ENCODE measurements at places on chromosomes 6 and 20.

DNA sequence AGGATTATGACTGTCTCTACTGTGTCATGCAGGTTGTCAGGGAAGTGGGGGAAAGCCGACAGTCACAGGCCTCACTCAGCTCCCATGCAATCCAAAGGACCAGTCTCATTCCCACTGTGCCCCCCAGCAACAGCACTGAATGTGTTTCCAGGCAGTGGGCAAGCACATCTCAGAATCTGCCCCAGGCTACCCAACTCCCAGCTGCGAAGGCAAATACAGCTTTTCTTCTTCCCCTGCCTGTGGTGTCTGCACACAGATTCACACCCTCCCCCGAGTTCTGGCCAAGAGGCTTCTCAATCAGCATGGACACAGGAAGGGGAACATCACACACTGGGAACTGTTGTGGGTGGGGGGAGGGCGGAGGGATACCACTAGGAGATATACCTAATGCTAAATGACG is 75.3 kb downstream of the SNAP91 start:
- no peak for DNase-seq

- no peak for DNase-seq
Measured at GRCh38 chr6:152685819-152686218, 11.9 kb upstream of the MYCT1 start.

DNA sequence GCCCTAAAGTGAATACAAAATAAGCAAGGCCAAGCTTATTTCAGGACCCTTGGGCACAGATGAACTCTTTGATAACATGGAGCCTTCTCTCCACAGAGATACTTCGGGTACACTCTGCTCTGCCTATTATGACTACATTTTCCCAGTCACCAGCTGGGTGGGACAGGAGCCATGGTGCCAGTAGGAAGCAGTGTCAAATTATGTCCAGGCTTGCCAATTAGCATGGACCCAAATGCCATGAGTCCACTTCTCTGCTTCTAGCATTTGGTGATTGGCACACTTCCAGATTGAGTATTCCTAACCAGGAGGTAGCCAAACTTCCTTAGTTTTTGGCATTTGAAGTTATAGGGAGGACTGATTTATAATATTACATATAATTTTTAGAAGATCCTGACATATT is 513.8 kb upstream of the HTR1E start:
- no peak for DNase-seq

DNA sequence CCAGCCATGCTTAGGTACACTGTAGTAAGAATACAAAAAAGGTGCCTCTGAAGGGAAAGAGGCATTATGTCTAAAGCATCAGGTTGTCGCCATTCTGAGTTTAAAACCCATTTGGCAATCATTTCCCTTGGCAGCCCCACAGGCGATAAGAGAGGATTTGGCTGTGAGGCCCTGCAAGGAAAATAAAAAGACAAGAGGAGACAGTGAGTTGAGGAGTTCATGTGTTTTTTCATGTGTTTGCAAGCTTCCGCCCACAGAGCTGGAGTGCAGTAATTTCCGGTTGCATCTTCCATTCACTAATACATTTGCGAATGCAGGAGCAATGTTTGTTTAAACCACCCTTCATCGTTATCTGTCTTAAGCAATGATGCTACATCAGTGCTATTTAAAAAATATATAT is 138.5 kb upstream of the SOX4 start:
- DNase-seq = no peak

GRCh38 chr20:20395903-20396568 is 28.1 kb downstream of the INSM1 start:
- DNase-seq = peak; percentile 79

GRCh38 chr6:133630651-133631050 is 258.3 kb upstream of the TCF21 start:
- no peak for DNase-seq

GRCh38 chr6:80547827-80548226 is 441.4 kb downstream of the BCKDHB start:
- DNase-seq = no peak

DNA sequence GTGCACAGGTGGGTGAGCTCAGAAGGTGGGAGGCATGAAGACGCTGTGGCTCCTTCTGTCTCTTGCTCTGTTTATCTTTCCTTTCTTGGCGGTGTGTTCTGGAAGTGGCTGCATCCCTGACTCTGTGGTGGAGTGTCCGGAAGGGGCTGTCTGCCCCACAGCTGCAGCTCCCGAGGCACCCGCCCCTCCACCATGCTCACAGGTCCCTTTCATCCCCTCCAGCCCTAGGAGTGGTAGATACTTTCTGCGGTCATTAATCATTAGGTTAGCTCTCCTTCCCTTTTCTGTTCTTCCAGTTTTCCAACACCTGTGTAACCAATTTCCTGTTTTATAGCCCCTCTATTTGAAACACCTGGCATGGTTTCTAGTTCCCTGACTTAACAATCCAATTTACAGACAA is 65.6 kb downstream of the GJA10 start:
- no peak for DNase-seq

- peak; percentile 46 for DNase-seq
Measured at GRCh38 chr6:4805553-4806336, 29.5 kb downstream of the CDYL start.

DNA sequence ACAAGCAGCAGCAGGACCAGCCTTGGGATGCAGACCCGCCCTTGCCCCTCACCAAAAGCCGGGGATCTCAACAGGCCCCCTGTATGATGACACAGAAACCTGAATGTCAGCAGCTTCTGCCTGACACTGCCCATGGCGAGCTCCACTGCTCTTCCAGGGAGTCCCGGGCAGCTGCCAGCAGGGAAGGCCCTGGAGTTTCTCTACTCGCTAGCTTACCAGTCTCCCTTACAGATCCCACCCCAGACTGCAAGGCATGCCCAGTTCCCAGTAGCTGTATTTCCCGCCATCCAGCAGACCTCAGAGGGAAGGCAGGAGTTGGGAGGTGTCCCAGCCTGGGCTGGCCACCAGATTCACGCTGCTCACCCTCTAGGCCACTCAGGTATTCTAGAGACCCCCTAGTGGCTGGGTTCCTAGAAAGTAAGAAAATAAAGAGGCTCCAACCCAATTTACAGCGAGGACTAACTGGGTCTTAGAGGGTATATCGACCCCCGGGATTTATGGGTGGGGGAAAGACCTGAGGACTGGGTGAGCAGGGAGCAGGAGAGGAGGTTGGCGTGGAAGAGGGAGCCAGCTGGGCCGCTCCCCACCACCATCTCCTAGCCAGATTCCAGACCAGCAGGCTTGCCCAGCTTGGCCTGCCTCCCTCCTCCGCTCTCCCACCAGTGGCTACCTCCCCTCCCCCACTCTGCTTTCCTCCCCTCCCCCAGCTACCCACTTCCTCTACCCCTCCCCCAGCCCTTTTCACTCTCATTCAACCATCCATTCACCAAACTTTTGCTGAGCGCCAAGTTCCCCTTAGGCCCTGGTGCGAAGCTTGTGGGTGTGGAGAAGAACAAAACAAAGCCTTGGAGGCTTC is 9.7 kb upstream of the HMGA1 start:
- DNase-seq = peak; percentile 35

GRCh38 chr6:736657-737446 is 43.9 kb upstream of the EXOC2 start:
- DNase-seq = no peak

GRCh38 chr6:35396991-35397390 is 54.6 kb downstream of the PPARD start:
- DNase-seq = no peak

- no peak for DNase-seq
Measured at GRCh38 chr6:100433726-100434435, 30.8 kb downstream of the SIM1 start.

DNA sequence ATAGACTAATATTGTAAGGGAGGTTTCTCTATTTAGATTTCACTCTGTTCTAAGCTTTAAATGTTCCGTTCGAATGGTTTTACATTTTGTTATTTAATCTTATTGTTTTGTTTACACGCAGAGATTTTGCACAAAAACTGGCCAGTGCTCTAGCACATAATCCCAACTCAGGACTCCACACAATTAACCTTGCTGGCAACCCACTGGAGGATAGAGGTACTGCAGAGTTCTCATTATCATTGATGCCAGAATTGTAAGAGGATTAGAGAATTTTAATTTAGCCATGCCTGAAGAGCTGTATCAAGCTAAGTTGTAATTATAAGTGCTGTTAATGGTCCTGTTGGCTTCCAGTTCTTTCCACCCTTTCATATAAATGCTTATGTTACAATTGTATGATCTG is 179.7 kb upstream of the SCGN start:
- DNase-seq = no peak

DNA sequence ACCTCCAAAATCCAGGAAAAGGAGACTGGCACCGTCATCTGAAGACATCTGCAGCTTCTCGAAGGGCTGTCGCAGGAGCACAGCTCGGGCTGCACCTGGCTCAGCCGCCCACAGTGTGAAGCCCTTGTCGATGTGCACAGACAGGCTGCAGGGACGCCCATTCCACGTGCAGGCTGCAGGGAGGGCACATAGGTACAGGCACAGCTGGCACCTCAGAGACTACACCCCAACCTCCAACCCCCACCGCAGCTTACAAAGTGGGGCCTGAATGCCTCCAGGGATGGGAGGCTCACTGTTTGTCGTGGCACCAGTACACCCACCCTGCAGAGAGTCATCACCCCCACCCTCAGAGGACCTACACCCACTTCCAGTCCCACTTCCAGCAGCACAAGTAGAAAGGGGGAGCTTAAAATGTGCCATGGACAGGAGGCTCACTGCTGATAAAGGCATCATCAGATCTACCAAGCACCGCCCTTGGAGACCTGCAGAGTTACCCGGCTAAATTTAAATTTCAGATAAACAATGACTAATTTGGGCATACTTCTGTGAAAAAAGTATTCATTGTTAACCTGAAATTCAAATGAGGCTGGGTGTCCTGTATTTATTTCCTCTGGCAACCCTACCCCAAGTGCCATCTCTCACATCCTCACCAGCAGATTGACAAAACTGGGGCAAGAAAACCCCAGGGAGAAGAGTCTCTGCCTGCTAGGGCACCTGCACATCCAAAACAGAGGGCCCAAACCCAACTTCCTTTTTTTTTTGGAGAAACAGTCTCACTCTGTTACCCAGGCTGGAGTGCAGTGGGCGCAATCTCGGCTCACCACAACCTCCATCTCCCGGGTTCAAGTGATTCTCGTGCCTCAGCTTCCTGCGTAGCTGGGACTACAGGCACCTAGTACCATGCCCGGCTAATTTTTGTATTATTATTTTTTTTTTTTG is 7.7 kb upstream of the CDK5RAP1 start:
- no peak for DNase-seq

DNA sequence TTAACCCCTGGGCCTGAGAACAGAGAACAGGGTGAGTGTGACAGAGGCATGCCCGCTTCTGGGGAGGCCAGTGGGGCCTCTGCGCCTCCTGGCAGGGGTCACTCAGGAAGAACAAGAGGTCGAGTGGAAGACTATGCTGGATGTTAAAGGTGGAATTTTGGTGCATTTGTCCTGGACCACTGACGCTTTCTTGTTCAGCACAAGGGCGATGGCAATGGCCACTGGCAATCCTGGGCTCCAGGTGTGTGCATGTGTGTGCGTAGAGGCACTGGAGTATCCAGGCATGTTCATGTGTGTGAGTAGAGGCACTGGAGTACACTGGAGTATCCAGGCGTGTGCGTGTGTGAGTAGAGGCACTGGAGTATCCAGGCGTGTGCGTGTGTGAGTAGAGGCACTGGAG is 23.5 kb upstream of the NPBWR2 start:
- no peak for DNase-seq

DNA sequence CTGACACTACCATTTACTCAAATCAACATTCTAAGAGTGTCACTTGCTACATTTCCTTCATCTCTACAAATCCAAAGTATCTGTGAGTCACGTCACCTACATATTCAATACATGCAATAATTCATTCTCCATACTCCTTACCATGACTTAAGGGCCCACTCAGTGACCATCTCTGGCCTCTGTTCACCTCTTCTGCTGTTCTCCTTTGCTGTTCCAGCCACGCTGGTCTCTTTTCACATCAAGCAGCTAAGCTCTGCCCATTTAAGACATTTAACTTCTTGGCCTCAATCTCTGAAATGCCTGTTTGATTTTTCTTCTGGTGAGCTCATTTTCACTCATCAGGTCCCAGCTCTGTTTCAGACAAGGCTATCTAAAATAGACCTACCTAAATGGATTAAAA is 46.5 kb downstream of the HFE start:
- no peak for DNase-seq

GRCh38 chr6:134278000-134278399 is 39.9 kb downstream of the SGK1 start:
- DNase-seq = no peak

- DNase-seq = no peak
Measured at GRCh38 chr6:4809999-4810918, 34.1 kb downstream of the CDYL start.

- DNase-seq = no peak
Measured at GRCh38 chr20:63877755-63878470, 12.8 kb downstream of the TPD52L2 start.

DNA sequence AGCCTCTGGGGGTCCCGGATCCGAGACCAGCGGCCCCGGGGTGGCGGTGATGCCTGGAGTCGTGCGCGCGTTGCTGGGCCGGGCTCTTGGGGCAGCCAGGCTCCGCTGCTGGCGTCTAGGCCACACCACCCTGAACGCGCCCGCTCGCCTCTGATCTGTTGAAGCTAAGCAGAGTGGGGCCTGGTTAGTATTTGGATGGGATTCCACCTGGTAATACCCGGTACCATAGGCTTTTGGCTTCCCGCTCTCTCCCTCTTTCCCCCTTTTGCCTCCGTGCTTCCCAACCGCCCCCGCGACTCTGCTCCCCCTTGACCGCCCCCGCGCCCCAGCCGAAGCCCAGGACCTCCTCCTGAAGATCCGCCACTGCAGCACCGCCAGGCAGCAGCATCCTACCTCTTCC is 1383.5 kb upstream of the DEFB115 start:
- peak; percentile 81 for DNase-seq

DNA sequence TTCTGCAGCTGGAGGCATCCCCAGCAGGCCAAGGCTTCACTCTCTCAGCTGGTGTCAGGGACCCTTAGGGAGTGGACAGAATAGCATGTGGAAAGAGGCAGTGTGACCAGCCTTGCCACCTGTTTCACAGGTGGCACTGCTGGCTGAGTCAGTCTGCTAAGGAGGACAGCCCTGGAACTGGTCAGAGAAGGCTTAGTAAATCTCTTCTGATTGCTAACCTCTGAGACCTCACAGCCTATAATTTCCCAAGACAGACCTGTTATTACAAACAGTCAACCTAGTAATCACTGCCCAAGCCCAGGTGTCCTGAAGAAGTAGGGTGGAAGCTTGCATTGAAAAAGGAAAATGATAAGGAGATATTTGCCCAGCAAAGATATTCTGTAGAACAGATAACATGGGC is 26.4 kb upstream of the PAQR8 start:
- DNase-seq = no peak

Measured in SK-N-DZ (cell line).